ENCODE measurements at places on chromosomes 5 and 9. TPM values are rescaled to one million over a fixed set of nuclear protein-coding genes. Genes with fewer than 3 reads are reported as not detected.

The MARCHF11 gene
- not detected for total RNA-seq

The GAS1 gene
- total RNA-seq, result 1.6 TPM

The AK3 gene
- total RNA-seq, result 43.7 TPM

The FAM221B gene
- not detected for total RNA-seq

The POU5F2 gene
- 0.22 TPM for total RNA-seq

The GPR150 gene
- 0.22 TPM for total RNA-seq

The SLIT3 gene
- total RNA-seq, result under 0.01 TPM

The TGFBI gene
- total RNA-seq, result 3.8 TPM

The DAPK1 gene
- total RNA-seq, result 36.9 TPM

The TRPM6 gene
- 0.22 TPM for total RNA-seq

The SWI5 gene
- total RNA-seq, result 17.5 TPM

The CTSL gene
- 362 TPM for total RNA-seq

The GARNL3 gene
- total RNA-seq, result 2.4 TPM

The TAL2 gene
- total RNA-seq, result not detected

Data from lung microvascular endothelial cell (primary cell).